ENCODE measurements at places on chromosomes 16 and 17.
A peak's percentile ranks its signal among the peaks of the same experiment; 100 is the strongest.

DNA sequence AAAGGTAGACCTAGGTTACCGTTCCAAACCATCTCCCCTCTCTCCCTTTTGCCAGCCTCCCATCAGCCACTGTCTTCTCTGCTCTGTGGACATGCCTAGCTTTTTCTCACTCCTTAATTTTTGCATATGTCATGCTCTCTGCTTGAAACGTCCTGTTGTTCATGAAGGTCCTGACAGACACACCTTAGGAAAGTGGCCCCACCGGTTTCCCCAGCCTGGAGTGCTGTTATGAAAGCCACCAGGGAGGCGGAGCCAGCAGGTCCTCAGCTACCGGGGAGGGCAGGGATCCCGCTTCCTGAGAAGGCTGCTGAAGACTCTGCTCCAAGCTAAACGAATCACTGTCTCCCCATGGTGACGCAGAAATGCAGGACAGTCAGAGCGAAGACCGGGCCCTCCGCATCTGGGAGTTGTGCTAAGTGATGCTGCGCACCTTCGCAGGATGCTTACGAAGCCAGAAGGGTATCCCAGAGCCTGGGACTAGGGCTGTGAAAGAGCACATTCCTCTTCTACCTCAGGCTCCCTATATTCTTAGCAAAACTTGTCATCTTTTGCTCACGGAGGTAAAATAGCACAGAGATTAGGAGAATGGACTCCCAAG, 2.3 kb upstream of the SLC16A11 start:
- no peak for DNase-seq

DNA sequence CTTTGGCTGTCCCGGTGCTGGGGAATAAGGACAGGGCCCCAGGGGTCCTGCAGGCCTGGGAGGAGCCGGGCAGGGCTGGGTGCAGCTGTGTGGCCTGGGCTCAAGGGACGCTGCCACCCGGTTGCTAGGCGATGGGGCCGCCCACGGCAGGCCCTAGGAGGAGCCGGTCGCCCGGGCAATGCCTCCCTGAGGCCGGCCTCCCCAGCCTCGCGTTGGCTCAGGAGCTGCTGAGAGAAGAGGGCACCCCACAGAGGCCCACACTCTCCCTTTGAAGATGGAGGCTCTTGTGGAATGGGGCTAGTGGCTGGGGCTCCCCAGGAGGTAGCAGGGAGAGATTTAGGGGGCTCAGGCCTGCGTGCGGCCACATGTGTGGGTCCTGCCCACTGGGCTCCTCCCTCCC, at the start of gene CIBAR2:
Gene CIBAR2 (minus strand): TSS at position 109 of the 400 bp plus-strand sequence. CDS start 120 bp downstream, outside the sequence.
- no peak for DNase-seq

- no peak for DNase-seq
Measured at GRCh38 chr17:16512011-16512410, 20.0 kb upstream of the LRRC75A start.

DNA sequence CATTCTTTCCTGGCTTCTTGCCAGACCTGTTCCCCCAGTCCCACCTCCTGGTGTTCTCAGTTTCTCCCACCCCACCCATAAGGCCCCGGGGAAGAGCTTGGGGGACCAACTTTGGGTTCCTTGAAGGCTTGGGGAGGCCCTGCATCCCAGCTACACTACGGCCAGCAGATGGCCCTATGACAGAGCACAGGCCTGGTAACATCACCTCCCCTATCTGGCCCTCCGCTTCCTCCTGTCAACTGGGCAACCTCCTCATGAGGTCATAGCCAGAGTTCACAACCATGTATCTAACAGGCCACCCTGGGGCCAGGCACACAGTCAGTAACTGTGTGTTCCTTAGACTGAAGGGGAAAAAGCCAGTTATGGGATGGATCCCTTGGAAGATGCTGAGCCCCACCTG, 31.4 kb downstream of the MYO15A start:
- DNase-seq, result no peak

DNA sequence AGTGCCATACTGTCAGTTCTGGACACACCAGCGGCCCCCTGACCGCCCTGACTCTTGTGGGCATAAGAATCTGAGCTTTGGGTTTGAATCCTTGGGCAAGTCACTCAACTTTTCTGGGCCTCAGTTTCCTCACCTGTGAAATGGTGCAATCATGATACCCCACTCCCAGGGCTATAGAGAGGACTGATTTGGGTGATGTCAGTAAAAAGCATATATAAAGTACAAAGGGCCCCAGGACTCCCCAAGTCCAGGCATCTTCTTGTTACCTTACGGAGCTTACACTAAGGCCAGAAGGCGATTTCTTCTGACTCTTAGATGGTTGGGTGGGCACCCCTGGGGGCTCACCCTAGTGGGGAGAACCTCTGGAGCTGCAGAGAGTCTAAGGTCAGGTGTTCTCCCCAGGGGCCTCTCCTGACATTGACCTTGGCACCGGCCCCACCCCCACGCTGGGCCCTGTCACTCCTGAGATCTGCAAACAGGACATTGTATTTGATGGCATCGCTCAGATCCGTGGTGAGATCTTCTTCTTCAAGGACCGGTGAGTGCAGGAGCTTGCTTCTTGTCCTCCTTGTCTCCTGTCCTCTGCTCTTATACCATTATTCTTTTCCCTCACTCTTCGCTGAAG, 13.9 kb downstream of the MMP2 start:
- no peak for DNase-seq

DNA sequence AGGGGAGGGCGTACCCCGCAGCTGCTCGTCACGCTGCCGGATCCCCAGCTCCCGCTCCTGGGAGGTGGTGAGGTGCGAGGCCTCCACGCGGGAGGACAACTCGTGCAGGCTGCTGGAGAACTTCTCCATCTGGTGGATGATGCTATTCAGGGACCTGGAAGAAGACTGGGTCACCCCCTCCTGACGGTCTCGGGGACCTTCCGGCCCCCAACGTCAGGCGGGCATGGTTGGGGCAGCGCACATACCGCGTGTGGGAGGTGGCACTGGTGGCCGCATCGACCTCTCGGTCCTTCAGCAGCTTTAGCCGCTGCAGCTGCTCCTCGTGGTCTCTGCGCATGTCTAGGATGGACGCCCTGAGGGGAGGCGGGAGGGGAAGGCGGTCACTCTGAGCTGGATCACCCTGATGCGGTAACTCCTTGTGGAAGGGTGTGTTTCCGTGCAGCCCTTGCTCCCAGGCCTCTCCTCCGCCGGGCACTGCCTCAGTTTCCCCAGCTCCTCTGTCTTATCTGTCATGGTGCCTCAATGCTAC, 13.3 kb upstream of the MRPL38 start:
- DNase-seq, result no peak

DNA sequence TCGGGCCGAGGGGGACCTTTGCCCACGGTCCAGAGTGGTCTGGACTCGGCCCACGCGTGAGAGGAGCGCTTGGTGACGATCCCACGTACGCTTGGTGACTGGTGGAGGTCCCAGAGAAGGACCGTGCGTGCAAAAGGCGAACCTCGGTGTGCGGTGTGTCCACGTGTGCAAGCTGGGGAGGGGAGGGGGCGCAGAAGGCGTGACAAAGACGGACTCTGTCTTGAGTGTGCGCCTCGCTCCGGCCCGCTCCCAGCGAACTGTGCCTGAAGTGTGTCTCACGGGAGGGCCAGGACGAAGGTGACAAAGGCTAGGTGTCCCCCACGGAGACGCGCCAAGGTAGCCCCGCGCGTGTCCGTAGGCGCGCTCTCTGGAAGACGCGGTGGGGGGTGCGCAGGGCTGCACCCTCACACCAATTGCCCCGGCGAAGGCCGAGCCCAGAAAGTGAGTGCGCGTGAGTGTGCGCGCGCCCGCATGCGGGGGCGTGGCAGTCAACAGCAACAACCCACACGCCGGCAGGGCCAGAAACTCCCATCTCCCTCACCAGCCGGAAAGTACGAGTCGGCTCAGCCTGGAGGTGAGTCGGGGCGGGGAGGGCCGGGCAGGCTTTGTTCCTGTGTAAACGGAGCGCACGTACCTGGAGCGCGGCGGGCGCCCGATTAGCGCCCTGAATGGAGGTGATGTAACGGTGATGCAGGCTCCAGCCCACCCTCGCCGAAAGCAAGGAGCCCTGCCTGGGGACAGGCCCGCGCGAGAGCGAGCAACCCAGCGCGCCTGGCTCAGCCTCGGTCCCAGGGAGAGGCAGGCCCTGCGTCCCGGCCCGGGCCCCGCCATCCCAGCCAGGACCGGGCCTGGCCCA, at the start of gene GPRC5C:
Gene GPRC5C (plus strand): TSS at position 521 of the 856 bp plus-strand sequence. CDS start 7,689 bp downstream, outside the sequence.
- peak; percentile 83 for DNase-seq

DNA sequence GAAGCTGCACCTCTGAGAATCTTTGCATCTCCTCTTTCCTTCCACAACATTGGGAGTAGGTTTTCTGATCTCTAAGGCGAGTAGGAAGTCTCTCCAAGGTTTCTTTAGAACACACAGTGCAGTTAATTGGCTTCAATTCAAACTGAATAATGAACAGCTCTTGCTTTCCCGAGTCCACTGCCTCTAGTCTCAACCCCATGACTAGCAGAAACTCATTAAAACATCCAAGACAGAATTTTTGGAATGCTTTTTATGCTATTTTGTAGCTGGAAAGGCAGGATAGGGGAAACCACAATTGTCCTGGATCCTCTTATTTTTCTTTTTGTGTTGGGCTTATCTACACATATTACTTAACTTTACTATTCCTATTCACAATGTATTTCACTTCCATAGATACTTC, 206.6 kb downstream of the CDH8 start:
- DNase-seq, result no peak

DNA sequence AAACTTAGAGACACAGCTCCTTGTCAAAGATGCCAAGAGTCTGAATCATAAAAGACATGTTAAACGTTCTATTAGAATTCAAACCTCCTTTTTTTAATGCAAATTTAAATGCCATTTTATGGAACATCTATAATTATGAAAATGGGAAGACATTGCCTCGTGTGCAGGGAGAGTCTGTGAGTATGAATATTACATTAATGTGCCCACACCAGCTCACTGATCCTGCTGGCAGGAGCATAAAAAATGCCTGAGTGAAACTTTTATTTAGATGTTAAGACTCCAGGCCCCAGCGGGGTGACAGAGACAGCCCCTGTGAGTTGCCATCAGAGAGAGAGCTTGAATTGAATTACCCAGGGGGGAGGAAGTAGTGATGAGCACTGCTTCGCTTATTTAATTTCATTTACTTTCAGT, 84.8 kb downstream of the SNX11 start:
- peak; percentile 20 for DNase-seq

Measured in RPMI7951 (cell line).